ENCODE measurements at places on chromosomes 12 and 14.
A peak's percentile ranks its signal among the peaks of the same experiment; 100 is the strongest.

GRCh38 chr14:49438256-49438770, 147.9 kb downstream of the RPS29 start:
- DNase-seq, result no peak

DNA sequence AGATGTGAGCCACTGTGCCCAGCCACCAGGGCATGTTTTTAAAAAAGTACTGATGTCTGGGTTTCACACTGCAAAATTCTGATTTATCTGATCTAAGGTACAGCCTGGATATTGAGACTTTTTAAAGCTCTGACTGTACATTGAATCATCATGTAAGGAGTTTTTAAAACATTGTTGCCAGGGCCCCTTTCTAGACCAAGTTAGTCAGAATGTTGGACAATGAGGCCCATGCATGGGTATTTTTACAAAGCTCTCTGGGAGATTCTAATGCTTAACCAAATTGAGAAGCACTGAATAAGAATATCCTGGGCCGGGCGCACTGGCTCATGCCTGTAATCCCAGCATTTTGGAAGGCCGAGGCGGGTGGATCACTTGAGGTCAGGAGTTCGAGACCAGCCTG, 16.7 kb downstream of the TMEM19 start:
- no peak for DNase-seq

DNA sequence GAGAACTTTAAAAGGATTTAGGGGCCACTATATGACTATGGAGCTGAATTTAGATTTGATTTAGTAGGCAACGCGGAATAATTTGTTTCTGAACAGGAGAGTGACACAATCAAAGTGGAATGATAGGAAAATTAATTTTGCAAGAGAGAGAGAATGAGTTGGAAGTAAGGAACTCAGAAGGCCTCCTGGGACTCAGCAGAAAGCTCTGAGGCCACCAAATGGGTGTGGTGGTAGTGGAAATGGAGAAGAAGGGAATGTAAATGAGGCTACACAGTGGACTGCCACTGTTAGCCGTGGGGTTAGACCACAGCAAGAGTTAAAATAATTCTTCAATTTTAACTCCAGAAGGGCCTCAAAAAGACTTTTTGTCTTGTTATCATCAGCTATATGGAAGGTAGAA, 102.7 kb downstream of the LRRK2 start:
- no peak for DNase-seq

GRCh38 chr14:24051176-24051788, 527 bp upstream of the CARMIL3 start:
- DNase-seq, result peak; percentile 10

DNA sequence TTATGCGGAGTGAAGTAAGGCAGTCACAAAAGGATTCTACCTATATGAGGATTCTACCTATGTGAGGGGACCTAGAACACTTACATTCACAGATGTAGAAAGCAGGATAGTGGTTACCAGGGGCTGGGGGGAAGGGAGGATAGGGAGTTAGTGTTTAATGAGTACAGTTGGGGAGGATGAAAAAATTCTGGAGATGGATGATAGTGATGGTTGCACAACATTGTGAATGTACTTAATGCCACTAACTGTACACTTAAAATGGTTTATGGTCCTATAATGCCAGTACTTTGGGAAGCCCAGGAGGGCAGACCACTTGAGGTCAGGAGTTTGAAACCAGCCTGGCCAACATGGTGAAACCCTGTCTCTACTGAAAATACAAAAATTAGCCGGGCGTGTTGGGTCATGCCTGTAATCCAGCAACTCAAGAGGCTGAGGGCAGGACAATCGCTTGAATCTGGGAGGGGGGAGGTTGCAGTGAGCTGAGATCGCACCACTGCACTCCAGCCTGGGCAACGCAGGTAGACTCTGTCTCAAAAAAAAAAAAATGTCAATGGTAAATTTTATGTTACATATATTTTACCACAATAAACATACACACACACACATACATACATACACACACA, 25.4 kb downstream of the SVOP start:
- no peak for DNase-seq

DNA sequence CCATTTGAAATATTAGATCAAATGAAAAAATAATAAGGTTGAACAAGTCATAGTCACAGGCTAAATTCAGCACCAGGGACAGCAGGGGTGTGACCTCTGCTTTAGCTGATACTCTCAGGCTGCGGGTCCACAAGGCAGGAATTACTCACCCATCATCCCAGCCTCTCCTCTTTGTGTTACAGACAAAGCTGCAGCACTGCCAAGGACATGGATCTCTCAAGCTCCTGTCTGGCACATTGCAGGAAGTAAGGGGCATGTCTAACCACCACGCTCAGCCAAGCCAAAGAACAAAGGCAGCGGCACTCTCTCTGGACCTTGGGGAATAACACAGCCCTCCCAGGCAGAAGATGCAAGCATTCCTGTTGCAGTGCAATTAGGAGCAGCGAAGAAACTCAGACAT, 783.8 kb downstream of the VRK1 start:
- peak; percentile 28 for DNase-seq

- no peak for DNase-seq
These were observed 377.2 kb upstream of the PDE3A start for GRCh38 chr12:19991146-19991545.

DNA sequence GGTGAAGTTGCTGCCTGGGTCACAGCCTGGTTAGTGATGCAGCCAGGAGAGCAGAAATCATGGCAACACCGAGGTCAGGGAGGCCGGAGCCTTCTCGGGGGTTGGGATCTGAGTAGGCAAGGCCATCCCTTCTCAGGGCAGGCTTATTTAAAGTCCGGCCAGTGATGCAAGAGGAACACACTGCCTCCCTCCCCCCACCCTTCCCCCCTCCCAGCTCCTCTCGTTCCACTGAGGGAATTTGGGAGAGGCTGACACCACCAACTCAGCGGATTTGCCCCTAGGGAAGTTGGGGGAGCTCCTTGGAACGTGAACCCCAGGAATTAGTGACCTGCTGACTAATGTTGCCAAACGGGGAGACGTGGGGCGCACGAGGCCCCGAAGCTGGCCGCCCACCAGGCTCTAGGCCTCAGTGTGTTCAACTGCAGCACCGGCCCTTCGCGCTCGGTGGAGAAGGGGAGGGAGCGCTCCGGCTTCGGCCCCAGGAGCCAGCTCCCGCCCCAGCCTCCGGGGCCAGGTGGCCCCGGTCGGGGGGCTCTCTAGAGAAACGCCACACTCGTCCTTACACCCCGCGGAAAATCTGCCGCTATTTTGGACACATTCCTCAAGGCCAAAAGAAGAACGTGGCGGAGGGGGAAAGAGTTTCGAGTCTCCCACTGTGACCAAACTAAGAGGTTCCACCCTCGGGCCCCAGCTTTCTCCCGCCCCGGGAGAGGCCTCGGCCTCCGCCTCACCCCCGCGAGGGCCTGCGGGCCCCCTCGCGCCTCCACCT, 1.6 kb downstream of the CTDSP2 start:
- DNase-seq, result no peak

All from left kidney (tissue), 8 donors.